Caco-2 (cell line): ENCODE measurements at places on chromosomes 5 and 9. TPM values are rescaled to one million over a fixed set of nuclear protein-coding genes. Genes with fewer than 3 reads are reported as not detected.

MSMP gene
- total RNA-seq: not detected in 2 replicates

TEX48 gene
- total RNA-seq: not detected in 2 replicates

FAM151B gene
- 2.4 TPM in 2 replicates for total RNA-seq

FAM240B gene
- total RNA-seq: not detected in 2 replicates

MUSK gene
- total RNA-seq: not detected in 2 replicates

SCAMP1 gene
- 21.3 and 23.6 TPM in 2 replicates for total RNA-seq

PCDH12 gene
- total RNA-seq: not detected in 2 replicates

SLC36A3 gene
- not detected in 2 replicates for total RNA-seq

NR5A1 gene
- 0.09 TPM in 1 of 2 replicates, not detected in the other for total RNA-seq

ITGA1 gene
- total RNA-seq: 26.4 and 27.4 TPM in 2 replicates

OMD gene
- total RNA-seq: not detected in 2 replicates

SPINK5 gene
- 2.2 and 4.2 TPM in 2 replicates for total RNA-seq

ACER2 gene
- 2.4 and 2.5 TPM in 2 replicates for total RNA-seq
